ENCODE measurements at places on chromosomes 1 and 21.

DNA sequence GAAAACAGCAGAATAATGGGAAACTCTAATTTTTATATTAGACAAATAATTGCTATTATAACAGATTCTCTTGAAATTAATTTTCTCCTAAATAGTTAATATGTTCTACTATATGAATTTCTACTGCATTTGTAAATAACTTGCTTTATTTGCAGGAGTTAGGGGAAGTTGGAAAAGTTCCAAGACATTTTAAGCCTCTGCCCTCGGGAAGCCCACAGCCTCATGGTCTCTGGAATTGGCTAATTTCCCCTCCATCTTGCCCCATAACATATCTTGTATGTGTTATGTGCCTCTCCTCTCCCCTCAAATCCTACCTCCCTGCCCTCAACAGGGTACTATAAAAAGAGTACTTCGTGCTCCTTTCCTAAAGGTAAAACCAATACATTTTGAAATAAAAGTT, 271.4 kb upstream of the NR5A2 start:
- DNase-seq = no peak

DNA sequence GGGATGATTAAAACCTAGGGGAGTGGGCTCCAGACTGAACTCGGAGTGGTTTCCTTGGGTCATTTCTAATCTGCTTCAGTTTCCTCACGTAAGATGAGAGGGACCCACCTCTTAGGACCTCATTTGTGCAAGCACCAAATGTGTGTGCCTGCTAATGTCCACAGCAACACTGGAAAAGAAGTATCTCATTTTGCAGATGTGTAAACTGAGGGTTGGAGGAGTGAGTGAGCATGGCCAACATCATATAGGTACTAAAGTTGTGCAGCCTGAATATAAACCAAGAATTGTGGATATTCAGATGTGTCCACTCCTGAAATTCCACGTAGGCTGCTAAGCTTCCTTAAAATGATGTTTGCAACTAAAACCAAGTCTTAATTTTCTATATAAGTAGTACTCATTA, 51.7 kb downstream of the GADD45A start:
- no peak for DNase-seq

DNA sequence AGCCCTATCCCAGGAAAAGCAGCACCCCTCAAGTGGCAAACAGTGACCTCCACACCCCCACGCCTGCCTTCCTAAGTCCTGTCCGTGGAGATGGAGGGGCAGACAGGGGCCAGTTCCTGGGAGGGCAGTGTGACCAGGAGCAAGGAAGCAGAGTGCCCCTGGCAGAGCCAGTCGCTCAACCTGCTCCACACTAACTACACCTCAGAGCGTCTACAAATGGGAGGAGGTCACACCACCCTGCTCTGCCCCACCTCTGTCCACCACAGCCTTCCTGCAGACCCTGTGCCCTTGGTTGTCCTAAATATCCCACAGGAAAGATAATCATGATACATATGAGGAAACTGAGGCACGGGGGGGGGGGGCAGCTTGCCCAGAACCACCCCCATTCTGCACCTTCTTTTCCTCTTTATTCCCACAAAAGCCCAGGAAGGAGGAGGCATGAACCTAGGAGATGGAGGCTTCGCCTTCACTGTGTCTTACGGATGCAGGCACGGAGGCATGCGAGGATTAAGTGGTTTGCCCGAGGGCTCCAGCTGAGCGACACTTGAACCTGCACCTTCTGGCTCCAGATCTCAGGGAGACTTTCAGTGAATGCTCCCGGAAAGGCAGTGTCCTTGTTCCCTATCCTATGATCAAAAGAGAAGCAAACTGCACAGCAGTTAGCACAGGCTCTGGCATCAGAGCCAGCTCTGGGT, 42.7 kb upstream of the SELENON start:
- no peak for DNase-seq

GRCh38 chr1:224054611-224055010, 59.3 kb upstream of the FBXO28 start:
- no peak for DNase-seq

DNA sequence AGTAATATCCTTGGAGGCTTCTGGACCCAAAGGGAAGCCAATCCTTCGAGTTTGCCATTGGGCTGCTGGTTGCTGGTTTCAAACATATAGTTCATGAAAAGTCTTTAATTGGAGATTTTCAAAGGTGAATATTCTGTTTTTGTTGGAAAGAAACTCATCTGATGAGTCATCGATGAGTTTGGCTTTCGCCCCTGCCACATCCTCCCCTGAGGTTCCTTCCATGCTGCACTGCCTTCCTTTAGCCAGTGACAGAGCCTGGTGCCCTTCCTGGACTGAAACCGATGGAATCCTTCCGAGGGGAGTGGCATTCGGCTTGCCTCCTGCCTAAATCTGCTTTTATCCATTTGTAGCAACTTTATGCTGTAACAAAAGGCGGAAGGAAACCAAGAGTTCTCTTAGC, 550.0 kb downstream of the KIF26B start:
- no peak for DNase-seq

- DNase-seq = no peak
Measured at GRCh38 chr1:26112407-26112775, 767 bp downstream of the PDIK1L start.

DNA sequence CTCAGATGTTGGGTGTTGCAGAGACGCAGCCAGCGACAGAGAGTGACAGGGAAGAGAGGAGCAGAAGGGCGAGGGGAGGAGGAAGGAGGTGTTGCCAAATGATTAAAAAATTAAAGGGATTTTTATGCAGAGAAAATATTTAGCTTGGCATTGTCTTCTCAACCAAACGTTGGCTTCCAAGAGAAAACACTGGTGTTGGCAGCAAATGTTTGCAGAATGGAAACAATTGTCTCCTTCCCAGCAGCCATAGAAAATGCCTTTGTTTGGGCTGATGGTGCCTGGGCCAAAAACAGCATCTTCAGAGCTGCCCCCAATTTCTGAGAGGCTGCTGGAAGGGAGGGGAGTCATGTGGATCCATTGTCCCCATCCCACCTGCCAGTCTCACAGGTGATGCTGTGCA, 29.7 kb upstream of the GRIK3 start:
- DNase-seq = no peak

DNA sequence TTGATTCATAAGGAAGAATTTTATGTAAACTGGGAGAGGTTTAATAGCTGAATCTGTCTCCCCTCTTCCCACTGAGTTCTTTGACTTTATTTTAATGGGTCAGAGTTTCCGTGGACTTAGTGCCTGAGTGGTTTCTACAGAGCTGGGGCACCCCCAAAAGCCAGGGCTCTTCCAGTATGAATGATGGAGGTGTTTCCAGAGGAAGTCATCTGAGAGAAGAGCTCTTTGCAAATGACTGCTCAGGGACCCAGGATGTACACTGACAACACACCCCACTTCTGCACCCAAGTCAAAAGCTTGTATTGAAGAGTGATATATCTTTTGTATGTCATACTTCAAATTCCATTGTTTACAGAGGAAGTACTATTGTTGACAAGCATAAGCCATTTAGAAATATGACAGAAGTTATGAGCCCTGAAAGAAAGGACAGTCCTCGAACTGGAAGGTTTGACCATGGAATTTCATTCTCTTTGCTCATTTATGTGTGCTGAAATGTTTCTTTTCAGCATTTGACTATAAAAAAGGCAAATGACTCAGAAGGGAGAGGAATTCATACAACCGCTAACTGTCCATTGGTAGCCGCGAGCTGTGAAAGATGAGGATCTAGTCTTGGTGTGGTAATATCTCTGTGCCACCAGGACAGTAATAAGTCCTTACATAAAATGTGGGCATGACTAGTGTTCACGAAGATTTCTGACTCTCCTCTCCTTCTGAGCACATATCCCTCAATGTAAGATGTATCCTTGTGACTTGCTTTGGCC, 25.4 kb upstream of the LMX1A start:
- no peak for DNase-seq

GRCh38 chr1:236556606-236557005, 32.8 kb downstream of the LGALS8 start:
- DNase-seq = no peak

DNA sequence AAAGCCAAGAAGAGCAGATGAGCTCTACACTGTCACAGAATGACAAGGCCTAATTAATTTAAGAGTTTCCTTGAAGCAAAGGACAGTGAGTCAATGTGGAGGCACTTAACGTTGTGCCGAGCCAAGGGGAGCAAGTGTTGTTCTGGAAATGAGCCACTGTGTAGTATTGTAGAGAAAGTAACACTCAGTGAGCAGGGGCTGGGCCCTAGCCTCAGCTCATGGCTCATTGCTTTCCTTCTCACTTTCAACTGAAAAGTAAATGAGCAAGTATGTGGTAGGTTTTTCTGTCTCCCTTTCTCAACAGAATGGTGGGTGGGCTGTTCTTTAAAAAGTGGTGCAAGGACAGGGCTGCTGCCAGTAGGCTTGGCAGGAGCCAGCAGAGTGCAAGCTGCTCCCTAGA, 11.8 kb upstream of the KIAA0040 start:
- no peak for DNase-seq

GRCh38 chr1:209291715-209292114, 291.8 kb upstream of the CAMK1G start:
- DNase-seq = no peak

DNA sequence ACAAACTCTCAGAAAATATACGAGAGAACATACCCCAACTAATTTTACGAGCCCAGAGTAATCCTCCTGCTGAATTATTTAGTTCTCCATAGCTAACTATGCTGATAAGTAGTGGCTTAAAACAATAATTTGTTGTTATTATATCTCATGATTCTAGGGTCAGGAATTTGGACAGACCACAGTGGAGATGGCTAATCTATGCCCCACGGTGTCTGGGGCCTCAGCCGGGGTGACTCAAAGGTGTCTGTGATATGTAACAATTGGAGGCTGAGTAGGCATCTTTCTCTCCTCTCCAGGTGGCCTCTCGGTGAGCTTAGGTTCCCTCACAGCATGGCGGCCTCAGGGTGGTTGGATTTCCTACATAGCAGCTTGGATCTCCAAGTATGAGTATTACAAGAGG, 35.4 kb upstream of the FOXO6 start:
- no peak for DNase-seq

GRCh38 chr1:245583575-245584330, 429.0 kb downstream of the KIF26B start:
- no peak for DNase-seq

Data from stimulated activated effector memory CD8-positive, alpha-beta T cell treated with anti-CD3 and anti-CD28 coated beads, Interleukin-12 subunit alpha, Interleukin-12 subunit beta, amount 100 ng/mL, for 72 hours (primary cell).